ENCODE measurements at places on chromosomes 16 and 17. TPM values are rescaled to one million over a fixed set of nuclear protein-coding genes. Genes with fewer than 3 reads are reported as not detected.

Gene ZG16
- total RNA-seq, result not detected

Gene ATP2A3
- total RNA-seq, result 0.32 TPM

Gene NLRC5
- total RNA-seq, result 4.9 TPM

Gene ARSG
- 3.0 TPM for total RNA-seq

Gene HEATR9
- total RNA-seq, result not detected

Gene CSH2
- total RNA-seq, result not detected

Gene KCTD11
- 5.0 TPM for total RNA-seq

Gene TM4SF5
- total RNA-seq, result not detected

- DNase-seq, result peak; percentile 53
Measured at GRCh38 chr17:43880420-43880991, 26.8 kb downstream of the MPP2 start.

DNA sequence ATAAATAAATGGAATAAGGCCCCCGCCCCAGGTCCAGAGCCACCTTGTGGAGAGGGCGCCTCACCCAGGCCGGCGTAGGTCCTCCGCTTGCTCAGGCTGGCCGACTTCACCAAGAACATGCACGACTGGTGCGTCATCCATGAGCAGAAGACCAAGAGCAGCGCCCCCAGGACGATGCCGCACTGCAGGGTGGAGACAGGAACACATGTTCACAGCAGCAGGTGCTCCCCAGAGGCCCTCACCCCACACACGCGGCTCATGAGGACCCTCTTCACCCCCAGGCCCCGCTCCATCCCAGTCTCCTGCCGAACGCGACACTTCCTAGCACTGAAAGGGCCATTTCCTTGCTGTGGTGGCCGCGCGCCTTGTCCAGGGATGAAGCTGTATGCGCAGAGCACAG is 5.5 kb downstream of the SLC38A10 start:
- DNase-seq, result no peak

- no peak for DNase-seq
Measured at GRCh38 chr17:47914306-47914948, 18.4 kb downstream of the SP2 start.

DNA sequence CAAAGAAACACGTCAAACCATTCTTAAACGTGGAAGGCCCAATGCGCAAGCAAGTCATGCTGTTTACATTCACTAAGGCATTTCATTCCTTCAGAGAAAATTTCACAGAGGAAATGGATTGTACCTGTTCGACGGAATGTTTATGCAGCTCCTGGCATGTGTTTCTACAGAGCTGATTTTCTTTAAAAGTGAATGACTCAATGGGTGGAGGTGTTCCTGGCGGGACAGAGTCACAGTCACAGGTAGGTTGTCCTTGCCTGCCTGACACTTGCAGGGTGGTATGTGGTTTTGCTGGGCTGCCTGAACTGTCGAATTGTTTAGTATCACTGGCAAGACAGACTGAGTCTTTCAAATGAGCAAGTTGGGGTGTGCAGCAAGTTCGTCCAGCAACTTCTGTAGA is 11.6 kb downstream of the PALB2 start:
- DNase-seq, result no peak

DNA sequence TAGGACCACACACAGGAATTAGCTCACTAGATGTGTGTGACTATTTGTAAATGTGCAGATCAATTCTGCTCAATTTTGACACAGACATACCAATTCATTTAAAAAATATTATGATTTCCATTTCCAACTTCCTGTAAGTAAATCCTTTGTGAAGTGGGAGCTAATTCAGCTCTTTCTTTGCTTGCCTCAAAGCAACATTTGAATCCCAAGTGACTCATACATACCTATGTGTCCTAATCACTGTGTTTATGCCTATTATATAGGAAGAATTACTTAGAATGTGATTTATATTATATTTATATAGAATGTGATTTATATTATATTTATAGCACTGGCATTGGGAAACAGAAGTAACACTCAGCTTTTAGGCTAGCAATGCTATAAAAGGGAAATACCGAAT is 195.9 kb upstream of the C17orf78 start:
- DNase-seq, result no peak

DNA sequence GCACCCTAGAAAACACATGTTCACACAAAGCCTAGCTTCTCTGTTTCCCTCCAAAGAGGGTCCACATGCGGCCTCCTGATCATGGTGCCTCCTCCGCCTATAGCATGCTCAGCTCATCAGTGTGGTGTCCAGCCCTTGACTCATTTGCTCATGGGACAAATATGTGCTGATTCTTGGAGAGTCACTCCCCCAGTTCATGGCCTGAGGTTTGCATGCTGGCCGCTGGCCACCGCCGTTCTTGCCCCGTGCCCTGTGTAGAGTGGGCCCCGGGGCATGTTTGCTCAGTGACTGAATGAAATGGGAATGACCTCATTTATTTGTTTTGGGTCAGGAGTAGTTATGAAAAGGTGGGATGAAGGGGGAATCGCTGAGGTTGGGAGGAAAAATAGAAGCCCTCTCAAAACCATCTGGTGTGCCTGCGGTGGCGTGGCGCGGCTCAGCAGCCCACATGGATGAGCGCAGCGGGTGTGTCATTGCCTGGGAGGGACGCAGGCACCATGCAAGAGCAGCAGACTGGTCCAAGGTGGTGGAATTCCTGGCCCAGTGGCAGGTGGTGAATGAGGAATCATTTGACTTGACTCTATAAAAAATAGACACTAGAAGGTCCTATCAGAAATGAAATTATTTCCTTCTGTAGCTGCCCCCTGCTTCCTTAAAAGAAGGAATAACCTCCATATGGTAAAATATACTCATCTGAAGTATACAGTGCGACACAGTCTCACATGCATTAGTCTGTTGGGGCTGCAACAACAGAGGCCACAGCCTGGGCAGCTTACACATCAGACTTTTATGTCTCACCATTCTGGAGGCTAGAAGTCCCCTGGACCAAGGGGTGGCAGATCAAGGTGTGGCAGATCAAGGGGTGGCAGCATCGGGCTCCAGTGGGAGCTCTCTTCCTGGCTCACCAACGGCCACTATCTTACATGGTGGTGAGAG is 31.7 kb downstream of the CRISPLD2 start:
- peak; percentile 91 for DNase-seq

- DNase-seq, result no peak
Measured at GRCh38 chr17:79573196-79573896, 37.5 kb downstream of the RBFOX3 start.

GRCh38 chr16:10601444-10602408 is 21.3 kb upstream of the EMP2 start:
- no peak for DNase-seq

DNA sequence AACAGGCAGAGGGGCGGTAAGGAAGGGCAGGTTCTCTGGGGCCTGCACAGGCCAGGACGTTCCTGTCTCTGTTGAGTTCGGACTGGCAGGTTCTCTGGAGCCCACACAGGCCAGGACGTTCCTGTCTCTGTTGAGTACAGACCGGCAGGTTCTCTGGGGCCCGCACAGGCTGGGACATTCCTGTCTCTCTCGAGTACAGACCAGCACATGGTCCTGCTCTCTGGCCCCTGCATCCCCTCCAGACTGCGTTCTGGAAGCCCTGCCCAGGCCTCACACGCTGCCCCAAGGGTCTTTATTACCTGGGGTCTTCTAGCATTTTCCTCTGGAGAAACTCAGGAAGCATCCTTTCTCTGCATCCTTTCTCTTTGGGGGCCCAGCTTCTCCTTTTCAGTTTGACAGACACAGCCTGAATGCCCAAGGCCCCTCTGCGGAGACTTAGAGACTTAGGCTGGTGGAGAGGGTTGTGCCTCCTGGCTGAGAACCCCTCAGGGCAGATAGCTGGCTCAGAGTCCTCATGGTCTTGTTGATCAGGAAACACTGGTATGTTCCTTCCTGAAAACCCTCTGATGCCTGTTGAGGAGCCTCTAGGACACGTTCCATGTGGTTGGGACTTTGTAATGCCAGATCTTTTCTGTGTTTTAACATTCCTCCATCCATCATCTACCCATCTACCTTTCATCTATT is 18.0 kb upstream of the GSE1 start:
- no peak for DNase-seq

- no peak for DNase-seq
Measured at GRCh38 chr17:79202480-79202879, 127.9 kb downstream of the ENGASE start.

DNA sequence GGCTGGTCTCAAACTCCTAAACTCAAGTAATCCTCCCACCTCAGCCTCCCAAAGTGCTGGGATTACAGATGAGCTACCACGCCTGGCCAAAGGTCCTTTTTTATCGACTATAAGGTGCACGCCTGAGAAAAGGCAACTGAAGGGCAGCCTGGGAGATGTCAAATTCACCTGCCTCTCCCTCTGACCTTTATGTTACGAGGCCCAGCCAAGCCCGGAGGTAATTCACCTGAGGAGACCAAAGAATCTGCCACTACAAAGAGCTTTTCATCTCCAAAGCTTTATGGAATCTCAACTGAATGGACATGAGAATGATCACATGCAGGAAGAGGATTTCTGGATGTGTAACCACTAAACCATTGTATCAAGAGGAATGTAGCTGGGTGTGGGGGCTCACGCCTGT is 37.2 kb downstream of the LYRM1 start:
- no peak for DNase-seq

DNA sequence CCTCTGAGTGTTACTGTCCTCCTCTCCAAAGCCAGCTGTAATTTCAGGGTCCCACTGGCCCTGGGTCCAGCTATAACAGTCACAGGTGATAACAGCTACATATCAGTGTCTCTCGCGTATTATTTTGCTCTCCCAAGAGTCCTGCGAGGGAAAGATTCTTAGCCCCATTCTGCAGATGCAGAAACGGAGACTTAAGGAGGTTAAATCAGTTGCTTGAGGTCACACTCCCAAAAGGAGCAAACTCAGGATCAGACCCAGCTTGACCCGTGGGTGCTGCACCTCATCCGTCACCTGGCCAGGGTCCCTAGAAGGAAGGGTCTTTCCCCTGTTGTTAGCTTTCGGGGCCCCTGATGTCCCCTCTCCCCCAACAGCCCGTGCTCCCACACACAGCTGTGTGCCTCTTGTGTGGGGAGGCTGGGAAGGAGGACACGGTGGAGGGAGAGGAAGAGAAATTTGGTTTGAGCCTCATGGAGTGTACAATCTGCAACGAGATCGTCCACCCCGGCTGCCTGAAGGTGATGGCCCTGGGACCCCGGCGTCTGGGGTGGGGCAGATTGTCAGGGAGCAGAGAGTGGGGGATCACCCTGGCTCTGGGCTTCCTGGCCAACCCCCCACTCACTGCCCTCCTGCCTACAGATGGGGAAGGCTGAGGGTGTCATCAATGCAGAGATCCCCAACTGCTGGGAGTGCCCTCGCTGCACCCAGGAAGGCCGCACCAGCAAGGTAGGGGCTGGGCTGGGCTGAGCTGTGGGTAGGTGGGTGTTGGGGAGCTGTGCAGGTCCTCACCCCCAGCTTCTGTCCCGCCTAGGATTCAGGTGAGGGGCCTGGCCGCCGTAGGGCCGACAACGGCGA is 3.8 kb downstream of the FBXL19 start:
- no peak for DNase-seq

DNA sequence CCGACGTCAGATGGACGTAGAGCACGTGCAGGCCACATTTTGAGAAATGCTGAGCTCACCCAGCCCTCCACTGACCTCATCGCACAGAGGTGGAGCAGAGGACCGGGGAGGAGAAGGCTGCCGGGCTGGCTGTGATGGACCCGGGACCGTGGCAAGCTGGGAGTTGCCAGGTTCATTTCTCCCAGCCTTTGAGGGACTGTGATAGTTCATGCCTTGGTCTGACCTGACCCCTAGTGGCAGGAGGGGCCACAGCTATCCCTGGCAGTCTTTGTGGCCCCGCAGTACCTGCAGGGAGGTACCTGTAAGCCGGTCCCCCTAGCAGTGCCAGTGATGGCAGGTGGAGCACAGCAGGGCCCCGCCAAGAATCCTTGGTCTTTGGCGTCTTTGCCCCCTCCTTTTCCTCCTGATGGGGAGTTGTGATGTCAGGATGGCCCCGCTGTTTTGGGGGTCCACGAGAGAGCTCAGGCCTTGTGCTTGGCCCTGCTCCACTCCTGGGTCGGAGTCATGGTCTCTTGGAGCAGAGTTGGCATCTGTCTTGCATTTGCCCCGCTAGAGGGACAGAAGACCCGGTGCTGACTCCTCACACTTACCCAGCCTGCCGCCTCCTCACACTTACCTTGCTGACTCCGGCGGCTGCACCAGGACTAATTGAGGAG is 50.4 kb downstream of the OR1D5 start:
- peak; percentile 21 for DNase-seq

- no peak for DNase-seq
Measured at GRCh38 chr17:5913032-5913531, 157.1 kb upstream of the WSCD1 start.

GRCh38 chr16:57525761-57526160 is 10.6 kb downstream of the CCDC102A start:
- DNase-seq, result no peak

DNA sequence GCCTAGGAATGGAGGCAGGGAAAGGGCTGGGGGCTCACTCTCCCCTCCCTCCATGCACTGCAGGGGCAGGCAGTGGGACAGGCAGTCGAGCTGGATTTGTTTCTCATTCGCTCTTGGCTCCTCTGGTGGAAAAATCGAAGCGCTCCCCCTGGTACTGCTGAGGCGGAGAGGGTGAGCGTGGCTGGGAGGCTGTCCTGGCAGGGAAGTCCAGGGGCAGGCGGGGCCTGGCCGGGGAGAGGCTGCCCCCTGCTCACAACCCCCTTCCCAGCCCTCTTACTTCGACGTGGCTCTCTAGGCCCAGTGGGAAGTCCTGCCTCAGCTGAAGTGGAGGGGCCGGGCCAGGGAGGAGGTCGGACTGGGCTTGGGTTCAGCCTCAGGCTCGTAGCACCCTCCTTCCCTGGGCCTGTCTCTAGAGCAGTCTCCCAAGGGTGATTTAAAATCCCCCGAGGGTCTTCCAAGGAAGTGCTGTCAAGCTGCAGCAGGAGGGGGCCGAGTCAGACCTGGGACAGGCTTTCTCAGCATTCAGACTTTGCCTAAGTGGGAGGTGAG is 16.5 kb upstream of the TMEM92 start:
- DNase-seq, result no peak

GRCh38 chr17:45783593-45784292 is 377 bp upstream of the CRHR1 start:
- DNase-seq, result peak; percentile 27
